Neural crest cell (in vitro differentiated cells): ENCODE measurements at places on chromosomes 12 and 14. TPM values are rescaled to one million over a fixed set of nuclear protein-coding genes. Genes with fewer than 3 reads are reported as not detected.

Gene INHBE
- 0.36 and 0.61 TPM in 2 replicates for total RNA-seq

Gene JKAMP
- 38.1 and 43.6 TPM in 2 replicates for total RNA-seq

Gene TAS2R10
- 1.1 and 1.2 TPM in 2 replicates for total RNA-seq

Gene TAS2R50
- total RNA-seq = 1.0 and 1.3 TPM in 2 replicates

Gene CD163
- not detected in 2 replicates for total RNA-seq

Gene GLIPR1L2
- 0.40 and 0.98 TPM in 2 replicates for total RNA-seq

GRCh38 chr14:102999227-102999895 is 58.0 kb downstream of the CDC42BPB start:
- no peak for DNase-seq

DNA sequence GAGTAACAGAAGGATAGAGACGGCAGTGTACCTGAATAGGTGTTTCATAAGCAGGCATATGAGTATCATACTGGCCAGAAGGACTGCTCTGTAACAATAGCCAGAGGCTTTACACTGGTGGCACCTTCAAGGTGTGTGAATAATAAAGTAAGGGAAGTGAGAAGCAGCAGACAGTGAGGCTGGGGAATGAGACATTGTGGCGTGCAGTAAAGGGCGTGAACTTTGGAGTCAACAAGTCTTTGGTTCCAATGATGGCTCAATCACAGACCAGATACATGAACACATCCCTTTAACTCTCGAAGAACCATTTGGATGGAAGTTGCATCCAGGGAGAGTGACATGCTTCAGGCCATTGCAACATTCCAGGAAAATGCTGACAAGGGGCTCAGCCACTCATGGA is 32.0 kb upstream of the CCND2 start:
- no peak for DNase-seq

DNA sequence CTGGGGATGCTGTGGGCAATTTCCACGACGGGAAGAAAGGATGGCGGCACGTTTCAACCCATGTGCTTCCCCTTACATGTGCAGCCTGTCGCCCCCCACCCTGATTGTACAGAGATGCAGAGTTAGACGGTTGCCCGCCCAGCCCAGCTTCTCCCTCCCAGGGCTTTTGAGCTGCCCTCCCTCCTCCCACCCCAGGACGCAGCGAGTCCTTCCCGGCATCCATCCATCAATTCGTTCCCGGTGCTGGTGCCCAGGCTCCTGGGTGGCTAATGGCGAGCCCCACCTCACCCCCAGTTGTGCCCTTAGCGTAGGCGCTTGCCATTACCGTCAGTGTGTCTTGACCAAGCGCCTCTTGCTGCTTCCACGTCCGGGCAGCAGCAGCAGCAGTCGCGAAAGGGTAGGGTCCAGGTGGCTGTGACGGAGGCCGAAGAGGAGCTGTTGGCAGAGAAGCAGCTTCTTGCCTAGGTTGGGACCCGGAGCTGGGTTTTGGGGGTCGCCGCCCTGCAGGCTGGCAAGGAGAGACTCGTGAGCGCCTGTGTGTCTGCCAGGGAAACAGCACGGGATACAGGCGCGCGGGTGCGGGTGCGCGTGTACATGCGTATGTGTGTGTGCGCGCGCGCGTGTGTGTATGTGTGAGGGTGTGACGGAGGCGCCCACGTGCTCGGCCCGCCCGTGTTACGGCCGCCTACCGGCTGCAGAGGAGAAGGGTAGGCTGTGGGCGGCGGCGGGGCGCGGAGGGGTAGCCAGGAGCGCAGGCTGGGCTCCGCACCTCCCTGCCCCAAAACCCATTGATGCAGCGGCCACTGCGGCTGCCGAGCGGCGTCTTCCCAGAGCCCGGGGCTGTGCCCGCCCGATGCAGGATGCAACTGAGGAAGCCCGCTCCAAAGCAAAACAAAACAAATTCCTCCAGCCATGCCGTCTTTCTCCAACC is at the start of gene SLC6A15:
TSS of gene SLC6A15 (minus strand) at position 602 of the 931 bp plus-strand sequence. CDS start 20,679 bp downstream, outside the sequence.
- peak; percentile 58 for DNase-seq

DNA sequence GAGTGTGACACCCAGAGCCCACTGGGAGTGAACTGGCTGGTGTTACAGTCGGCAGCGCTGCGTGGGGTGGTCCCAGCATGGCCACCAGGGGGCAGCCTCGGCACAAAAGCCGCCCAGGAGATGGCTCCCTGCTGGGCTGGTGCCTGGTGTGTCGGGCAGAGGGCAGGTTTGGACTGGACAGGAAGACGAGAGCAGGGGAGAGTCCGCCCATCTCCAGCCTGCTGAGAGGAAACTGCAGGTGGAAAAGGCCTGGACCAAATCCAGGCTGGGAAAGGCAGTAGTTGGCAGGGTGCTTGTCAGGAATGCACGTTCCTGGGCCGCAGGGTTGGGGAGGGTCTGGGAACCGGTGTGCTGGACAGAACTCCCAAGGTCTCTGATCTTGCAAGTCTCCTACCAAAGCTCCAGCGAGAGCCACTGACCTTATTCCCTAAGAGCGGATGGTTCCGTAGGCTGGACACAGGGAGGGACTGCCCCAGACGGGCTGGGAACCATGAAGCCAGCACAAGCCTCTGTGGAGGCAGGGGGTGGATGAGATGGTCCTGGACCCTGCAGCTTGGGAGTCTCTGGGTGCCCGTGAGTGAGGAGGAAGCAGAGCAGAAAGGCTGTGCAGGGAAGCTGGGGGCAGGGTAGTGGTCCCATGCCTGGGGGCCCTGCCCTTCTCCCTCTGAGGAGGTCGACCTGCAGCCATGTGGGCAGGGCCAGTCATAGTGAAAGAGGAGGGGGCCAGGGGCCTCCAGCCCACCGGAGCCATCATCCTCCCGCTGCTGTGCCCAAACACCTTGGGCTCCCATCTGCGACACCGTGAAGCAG is 1.8 kb downstream of the AHNAK2 start:
- DNase-seq = peak; percentile 85

- DNase-seq = no peak
These were observed 992 bp downstream of the DNAH10 start for GRCh38 chr12:123763093-123763492.

DNA sequence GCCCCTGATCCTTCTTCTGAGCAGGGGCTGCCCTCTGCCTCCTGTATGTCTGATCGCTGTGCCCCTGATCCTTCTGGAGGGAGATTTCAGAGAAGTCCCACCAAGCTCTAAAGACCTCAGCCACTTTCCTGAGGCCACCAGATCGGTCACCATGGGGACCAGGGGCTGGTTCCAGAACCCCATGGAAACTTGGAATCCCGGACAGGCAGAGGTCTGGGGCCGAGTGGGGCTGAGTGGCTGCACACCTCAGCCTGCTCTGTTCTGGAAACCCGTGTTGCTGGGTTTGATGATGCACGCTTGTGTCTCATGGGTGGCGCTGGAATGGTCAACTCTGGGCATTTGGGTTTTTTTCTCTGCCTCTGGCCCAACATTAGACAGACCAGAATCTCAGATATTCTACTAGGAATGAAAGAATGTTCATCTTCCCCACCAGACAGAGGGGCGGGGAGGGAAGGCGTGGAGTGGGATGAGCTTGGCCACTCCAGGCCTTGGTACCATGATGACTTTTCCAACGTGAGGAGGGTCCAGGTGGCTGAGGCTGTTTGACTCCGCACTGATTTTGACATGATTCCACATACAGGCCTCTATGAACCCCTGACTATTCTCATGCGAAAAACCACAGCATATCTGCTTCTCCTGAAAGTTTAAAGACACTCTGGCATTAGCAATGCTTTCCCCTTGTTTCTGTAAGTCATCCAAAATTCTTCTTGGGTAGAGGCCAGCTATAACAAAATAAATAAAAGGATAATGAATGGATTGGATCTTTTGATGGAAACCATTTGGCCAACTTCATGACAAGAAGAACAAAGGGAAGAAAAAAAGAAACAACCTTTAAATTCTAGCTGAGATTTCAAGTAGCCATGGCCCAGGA is 114.5 kb downstream of the ADGRD1 start:
- no peak for DNase-seq

GRCh38 chr12:49733219-49734017 is 7.9 kb upstream of the TMBIM6 start:
- peak; percentile 22 for DNase-seq

GRCh38 chr14:64965356-64966000 is 6.7 kb downstream of the RAB15 start:
- no peak for DNase-seq

DNA sequence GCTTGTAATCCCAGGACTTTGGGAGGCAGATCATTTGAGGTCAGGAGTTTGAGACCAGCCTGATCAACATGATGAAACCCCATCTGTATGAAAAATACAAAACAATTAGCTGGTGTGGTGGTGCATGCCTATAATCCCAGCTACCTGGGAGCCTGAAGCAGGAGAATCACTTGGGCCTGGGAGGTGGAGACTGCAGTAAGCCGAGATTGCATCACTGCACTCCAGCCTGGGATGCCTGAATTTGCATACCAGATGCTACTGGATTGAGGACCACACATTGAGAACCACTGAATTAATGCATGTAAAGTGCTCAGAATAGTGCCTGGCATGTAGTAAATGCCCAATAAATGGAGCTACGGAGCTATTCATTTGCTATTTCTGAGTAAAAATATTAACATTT is 14.9 kb upstream of the MYH7 start:
- DNase-seq = no peak

GRCh38 chr14:102574281-102575159 is 17.9 kb upstream of the RCOR1 start:
- no peak for DNase-seq

GRCh38 chr12:90064852-90065801 is 356.5 kb upstream of the ATP2B1 start:
- DNase-seq = no peak

DNA sequence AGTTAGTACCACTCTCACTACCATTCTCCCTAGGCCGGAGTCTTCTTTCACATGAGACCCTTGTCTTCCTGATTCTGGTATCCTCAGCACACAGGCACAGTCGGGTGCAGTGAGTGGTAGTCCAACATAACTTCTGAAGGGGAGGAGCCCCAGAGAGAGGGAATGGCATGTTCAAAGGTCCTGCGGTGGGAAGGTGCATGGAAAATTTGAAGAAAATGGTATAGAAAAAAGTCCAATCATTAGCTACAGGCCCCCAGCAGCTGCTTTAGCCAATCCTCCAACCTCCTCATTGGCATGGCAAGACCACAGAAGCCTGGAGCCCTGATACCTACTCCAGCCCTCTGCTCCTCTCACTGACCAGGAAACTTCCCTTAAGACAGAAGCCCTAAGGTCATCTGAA is 96.6 kb downstream of the ZFP36L1 start:
- no peak for DNase-seq

- DNase-seq = no peak
These were observed 67.1 kb downstream of the DUSP16 start for GRCh38 chr12:12495536-12495935.

DNA sequence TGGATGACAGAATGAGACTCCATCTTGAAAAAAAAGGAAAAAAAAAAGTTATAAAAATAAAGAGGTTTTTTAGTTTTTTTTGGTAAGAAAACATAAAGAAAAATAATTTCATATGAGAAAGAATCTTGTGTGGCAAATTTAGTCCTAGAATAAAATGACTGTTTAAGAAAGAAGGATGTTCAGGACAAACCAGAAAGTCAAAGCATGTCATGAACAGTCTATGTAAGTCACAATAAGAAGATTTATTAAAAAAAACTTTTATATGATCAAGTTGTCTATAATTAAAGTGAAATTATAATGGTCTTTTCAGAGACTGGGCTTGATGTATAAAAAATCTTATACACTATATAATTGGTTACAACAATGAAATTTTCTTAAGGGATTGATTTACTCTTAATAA is 68.1 kb upstream of the HECTD1 start:
- DNase-seq = no peak
